ENCODE measurements at places on chromosomes 16 and 17.

GRCh38 chr16:58016840-58017446, 8.6 kb upstream of the MMP15 start:
- DNase-seq, result no peak

DNA sequence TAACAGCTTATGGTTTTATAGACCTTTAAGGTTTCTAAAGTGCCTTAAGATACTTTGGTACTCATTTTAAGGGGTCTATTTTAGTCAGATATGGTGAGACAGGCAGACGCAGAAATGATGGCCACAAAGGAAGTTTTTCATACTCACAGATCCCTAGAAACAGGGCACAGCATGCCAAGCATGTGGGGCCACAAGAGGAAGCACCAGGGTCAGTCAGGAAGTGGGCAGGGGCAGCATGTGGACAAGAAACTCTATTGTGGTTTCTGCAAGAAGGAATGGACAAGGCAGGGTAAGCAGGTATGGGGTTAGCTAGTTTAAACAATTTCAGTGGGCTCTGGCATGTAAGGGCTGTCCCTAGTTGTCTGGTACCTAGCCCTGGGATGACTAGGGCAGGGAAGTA, 8.5 kb downstream of the EFCAB3 start:
- DNase-seq, result no peak

DNA sequence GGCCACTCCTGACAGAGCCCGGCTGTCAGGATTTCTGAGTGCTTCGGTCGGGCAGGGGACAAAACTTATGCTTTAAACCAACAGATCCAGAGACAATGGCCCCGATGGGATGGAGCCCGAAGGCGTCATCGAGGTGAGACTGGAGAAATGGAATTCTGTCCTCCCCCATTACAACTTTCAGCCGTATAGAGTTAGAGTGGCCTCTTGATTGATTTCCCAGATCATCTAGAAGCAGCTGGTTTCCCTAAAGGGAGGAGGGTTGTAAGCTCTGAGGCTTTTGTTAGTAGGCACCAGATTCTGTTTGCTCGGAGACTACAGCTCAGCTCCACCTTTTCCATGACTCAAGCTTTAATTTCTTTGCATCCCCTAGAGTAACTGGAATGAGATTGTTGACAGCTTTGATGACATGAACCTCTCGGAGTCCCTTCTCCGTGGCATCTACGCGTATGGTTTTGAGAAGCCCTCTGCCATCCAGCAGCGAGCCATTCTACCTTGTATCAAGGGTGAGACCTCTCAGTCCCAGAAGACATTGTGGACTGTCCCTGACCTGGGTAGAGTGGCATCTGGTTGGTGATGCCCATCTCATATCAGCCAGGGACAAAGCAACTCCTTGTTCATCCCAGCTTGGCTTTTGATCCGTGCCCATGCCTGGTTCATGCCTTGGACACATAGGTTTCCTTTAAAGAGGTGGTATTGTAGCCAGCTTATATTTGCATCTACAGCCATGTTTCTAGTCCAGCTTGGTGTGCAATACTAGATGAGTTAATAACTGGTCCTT, 5.1 kb upstream of the CD68 start:
- DNase-seq, result no peak

DNA sequence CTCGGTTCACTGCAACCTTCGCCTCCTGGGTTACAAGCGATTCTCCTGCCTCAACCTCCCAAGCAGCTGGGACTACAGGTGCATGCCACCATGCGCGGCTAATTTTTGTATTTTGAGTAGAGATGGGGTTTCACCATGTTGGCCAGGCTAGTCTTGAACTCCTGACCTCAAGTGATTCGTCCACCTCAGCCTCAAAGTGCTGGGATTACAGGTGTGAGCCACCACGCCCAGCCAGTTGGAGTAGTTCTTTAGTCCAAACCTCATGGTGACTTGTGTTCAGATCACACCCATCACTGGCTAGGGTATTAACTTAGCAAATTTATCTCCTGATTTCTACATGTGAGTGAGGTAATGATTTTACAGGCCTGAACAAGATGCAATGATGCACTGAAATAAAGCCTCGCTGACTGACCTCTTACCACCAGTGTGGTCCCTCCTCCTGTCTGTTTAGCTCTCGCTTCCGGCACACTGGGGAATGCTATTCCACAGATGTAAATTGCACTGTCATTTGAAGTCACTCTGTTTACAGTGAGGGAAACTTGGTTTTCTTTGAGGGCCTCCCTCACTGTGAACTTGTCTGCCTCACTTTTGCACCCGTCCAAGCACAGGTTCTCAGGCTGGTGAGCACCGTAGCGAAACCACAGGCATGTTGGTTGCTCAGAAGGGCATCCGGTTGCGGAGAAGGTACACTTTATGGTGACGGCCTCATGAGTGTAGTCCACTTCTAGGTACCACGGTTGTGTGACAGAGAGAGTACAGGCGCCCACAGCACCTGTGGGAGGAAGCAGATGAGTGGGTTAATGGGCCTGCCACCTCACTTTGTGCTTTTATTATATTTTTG, 5.5 kb downstream of the IGSF6 start:
- DNase-seq, result no peak

GRCh38 chr17:74647871-74648672, 24.5 kb upstream of the CD300E start:
- DNase-seq, result peak; percentile 35

GRCh38 chr16:398561-399339, 1.8 kb downstream of the NME4 start:
- no peak for DNase-seq

- DNase-seq, result no peak
Measured at GRCh38 chr16:30937692-30938091, 11.2 kb upstream of the ORAI3 start.

DNA sequence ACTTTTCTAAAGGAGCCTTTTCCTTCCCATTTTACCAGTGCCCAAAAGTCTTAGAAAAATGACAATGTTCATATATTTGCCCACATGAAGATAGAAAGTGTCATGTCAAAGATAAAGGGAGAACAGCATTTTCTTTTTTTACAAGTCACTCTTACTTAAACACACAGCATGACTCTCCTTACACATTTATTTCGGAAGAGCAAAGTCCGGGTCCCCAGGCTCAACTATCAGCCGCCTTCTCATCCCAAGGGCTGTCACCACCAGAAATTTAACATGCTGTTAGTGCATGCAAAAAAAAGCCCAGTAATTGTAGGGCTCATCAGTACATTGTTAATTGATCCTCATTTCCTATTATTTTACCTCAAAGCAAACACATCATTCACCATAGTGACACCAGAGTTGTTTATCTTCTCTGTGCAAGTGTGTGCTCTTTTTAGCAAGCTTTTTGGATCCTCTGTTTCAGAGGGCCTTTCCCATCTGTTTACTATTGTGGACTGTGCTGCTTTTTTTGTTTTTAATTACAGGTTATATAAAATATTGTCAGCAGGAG, 560.3 kb downstream of the WWOX start:
- no peak for DNase-seq

- peak; percentile 73 for DNase-seq
Measured at GRCh38 chr16:68704232-68704867, 32.7 kb upstream of the CDH1 start.

- peak; percentile 98 for DNase-seq
Measured at GRCh38 chr17:7857713-7858521, at the start of gene CYB5D1. Gene CYB5D1, plus strand, starts transcription at chr17:7858003. Its CDS starts 132 bp downstream, at chr17:7858135.

- DNase-seq, result no peak
Measured at GRCh38 chr17:42564815-42565522, 1.9 kb upstream of the MLX start.

GRCh38 chr17:72126575-72127486, 6.0 kb downstream of the SOX9 start:
- DNase-seq, result peak; percentile 70

- DNase-seq, result peak; percentile 89
Measured at GRCh38 chr16:4522051-4522581, 16.5 kb downstream of the CDIP1 start.

GRCh38 chr16:22360963-22361659, 13.3 kb downstream of the CDR2 start:
- no peak for DNase-seq

DNA sequence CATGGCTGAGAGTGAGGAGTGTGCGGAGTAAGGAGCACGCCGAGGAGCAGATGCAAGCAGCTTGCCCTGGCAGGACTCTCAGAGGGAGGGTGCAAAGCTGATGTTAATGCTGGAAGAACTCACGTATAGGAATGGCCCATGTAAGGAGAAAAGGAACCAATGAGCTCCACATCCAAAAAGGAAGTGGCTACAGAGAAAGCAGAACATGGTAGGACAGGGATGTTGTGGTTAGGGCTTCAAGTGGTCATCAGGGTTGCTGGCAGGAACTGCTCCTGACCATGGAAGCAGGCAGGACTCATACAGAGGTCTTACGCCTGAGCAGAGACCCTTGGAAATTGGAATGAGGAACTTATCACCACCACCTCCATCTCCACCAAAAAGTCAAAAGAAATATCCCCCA, 5.2 kb downstream of the MYO1D start:
- no peak for DNase-seq

GRCh38 chr17:5344914-5345313, 62.8 kb downstream of the RABEP1 start:
- DNase-seq, result no peak

- DNase-seq, result no peak
Measured at GRCh38 chr17:81491181-81491581, 21.4 kb downstream of the ACTG1 start.

DNA sequence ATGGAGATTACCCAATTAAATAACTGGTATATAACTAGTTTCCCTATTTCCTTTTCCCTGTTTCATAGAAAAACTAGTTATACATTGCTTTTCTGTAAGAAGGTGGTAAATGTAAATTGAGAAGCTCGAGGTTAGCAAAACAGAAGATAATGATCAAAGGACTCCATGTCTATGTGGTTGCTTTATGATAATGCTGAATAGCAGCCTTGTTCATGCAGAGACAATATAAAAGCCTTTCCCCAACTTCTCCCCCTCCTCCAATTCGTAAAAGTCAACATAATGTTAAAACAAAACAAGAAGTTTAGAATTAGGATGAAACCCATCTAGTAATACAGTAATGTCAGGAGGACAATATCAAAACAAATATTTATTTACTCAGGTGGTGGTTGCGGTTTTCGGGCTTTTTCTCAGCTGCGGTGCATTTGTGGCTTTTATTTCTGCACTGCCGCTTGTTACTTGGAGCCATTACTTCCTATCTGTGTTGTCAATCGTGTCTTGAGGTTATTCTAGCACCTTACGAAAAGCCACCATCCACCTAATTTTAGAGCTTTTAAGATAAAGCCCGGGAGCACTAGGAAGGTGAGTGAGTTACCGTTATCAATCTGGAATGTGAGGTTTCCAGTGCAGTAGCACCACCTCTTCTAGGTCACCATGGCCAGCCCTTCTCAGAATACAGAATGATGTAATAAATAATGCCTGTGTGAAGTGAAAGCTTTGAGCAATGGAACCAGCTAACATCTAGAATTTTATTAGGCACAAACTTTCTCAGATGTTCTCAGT, 297.5 kb downstream of the CDH13 start:
- DNase-seq, result no peak

DNA sequence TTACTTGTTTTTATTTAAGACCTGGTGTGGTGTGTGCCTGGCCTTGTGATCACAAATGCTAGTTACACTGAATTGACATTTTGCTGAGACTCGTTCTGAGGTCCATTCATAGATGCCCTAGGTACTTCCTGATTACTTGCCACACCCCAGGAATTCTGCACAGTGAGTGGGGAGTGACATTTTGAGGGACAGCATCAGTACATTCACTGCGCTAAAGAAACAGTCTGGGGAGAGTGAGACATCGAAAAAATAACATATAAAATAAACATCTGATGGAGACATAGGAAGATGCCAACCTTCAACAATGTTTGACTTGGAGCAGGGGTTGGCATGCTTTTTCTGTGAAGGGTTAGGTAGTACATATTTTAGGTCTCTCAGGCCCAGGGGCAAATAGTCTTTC, 30.4 kb downstream of the ABCC1 start:
- no peak for DNase-seq

- DNase-seq, result no peak
Measured at GRCh38 chr16:12800817-12801216, 2.9 kb downstream of the CPPED1 start.

- peak; percentile 43 for DNase-seq
Measured at GRCh38 chr17:58822148-58823050, 66.7 kb downstream of the PPM1E start.

- DNase-seq, result no peak
Measured at GRCh38 chr17:81665205-81666091, 957 bp downstream of the OXLD1 start.

GRCh38 chr17:8785547-8786413, 13.4 kb downstream of the MFSD6L start:
- peak; percentile 83 for DNase-seq

DNA sequence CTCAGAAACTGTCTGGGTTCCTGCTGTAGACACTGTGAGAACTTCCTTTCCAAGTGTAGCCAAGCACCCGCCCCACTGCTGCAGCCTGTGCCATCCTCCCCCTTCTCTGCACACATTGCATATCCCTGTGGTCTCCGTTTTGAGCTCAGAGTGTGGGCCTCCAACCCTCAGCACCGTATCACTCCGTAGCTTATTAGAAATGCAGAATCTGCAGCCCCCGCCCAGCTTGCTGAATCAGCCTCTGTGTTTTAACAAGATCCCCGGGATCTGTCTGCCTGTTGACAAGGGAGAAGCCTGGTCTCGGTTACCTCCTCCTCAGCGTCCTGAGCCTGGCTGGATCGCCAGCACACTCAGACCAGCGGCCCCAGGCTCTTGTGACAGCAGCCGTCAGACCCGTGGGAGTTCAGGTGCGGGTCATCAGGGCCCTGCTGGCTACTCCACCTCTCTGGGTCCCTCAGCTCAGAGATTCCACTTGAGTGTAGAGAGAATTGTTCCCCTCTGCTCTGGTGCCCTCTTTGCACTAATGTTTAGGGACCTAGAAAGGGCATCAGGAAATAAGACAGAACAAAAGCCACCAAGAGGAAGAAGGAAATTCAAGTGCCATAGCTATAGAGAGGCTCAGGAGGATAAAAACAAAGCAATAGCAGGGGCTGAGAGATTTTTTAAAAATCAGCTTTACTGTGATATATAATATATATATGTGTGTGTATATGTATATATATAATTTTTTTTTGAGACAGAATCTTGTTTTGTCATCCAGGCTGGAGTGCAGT, 92.3 kb downstream of the PITPNC1 start:
- DNase-seq, result no peak

DNA sequence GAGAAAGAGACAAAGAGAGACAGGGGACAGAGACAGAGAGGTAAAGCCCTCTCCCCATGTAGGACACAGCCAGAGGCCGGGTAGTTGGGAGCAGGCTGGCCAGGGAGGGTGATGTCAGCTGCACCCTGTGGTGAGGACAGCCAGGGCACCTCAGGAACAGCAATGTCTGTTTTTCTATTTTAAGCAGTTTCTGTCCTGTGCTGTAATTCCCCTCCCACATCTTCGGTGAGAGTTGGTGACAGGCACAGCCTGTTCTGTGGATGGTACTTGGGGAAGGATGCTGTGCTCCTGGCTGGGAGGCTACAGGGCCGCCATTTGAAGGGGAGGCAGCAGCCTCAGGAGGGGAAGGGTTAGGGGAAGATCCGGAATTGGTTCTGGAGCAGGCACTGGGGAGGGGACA, 163.5 kb downstream of the SDK2 start:
- DNase-seq, result no peak

- DNase-seq, result no peak
Measured at GRCh38 chr17:27669850-27670249, 38.9 kb downstream of the LGALS9 start.

DNA sequence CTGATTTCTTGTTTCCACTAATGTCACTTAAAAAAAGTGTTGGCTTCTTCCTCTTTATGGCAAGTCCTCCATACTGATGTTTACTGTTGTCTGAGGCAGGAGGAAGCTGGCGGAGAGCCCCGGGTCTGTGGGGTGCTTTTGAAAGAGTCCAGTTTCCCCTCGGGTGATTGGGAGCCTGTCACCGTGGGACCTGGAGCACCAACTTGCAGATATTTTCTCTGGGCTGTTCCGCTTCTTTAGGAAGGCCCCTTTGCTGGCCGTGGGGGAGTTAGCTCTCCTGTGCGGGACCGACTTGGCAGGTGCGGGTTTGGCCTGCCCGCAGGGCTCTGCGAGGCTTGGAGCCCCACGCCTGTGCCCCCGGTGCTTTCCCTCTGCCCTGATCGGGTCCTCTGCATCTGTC, 3.1 kb downstream of the BANP start:
- DNase-seq, result no peak

Measured in brain (organoid and tissue), 16 donors.